Activated naive CD8-positive, alpha-beta T cell treated with anti-CD3 and anti-CD28 coated beads, Interleukin-2, amount 50 U/mL, for 24 hours (primary cell): ENCODE measurements at places on chromosomes 13 and 19.

DNA sequence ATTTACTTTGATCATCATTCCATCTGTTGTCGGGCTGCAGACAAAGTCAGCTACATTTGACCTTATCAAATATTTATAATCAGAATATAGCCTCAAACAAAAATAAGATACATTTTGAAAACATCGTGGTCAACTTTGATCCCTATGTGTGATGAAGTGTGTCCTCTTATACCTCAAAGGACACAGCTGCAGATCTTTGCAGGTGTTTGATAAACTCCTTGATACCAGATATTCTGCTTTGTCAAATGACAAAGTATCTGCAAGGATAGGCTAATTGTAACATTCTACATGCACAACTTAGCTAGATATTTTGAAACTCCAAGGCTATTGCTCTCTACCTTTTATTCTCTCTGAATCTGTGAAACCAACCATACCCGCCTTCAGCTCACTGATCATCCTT, 44.0 kb downstream of the PHF11 start:
- DNase-seq: no peak

DNA sequence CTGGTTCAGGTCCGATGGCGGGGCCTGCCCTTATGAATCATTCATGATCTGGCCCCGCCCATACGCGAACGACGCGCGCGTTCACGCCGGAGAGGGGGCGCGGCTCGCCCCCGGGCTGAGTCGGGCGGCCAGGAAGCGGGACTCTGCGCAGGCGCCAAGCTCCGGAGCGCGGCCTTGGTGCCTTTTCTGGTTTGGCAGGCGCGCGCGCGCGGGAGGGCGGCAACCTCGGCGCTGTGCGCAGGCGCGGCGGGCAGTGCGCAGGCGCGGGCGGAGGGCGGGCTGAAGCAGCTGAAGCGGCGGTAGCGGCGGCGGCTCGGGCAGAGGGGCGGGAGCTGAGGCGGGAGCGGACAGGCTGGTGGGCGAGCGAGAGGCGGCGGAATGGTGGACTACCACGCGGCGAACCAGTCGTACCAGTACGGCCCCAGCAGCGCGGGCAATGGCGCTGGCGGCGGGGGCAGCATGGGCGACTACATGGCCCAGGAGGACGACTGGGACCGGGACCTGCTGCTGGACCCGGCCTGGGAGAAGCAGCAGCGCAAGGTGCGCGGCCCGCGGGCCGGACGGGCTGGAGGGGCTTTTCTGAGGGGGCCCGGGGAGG, at the start of gene ACTN4:
Gene ACTN4 (plus strand): TSS at position 282 of the 598 bp plus-strand sequence. CDS start 97 bp downstream, at position 379.
- DNase-seq: peak; percentile 100

DNA sequence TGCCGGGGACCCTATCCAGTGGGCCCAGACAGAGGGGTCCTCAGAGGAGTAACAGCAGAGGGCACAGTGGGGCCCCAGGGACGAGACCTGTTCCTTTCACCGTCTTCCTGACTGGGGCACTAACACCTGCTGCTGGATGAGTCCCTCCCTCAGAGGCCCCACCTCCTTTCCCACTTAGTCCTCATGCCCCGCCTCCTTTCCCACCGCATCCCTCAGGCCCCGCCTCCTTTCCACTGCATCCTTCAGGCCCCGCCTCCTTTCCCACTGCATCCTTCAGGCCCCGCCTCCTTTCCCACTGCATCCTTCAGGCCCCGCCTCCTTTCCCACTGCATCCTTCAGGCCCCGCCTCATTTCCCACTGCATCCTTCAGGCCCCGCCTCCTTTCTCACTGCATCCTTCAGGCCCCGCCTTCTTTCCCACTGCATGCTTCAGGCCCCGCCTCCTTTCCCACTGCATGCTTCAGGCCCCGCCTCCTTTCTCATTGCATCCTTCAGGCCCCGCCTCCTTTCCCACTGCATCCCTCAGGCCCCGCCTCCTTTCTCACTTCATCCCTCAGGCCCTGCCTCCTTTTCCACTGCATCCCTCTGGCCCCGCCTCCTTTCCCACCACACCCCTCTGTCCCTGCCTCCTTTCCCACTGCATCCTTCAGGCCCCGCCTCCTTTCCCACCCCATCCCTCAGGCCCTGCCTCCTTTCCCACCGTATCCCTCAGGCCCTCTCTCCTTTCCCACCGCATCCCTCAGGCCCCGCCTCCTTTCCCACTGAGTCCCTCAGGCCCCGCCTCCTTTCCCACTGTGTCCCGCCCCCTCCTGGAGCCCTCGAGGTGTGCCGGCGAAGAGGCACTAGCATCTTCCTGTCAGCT, 6.7 kb downstream of the SPPL2B start:
- DNase-seq: no peak

DNA sequence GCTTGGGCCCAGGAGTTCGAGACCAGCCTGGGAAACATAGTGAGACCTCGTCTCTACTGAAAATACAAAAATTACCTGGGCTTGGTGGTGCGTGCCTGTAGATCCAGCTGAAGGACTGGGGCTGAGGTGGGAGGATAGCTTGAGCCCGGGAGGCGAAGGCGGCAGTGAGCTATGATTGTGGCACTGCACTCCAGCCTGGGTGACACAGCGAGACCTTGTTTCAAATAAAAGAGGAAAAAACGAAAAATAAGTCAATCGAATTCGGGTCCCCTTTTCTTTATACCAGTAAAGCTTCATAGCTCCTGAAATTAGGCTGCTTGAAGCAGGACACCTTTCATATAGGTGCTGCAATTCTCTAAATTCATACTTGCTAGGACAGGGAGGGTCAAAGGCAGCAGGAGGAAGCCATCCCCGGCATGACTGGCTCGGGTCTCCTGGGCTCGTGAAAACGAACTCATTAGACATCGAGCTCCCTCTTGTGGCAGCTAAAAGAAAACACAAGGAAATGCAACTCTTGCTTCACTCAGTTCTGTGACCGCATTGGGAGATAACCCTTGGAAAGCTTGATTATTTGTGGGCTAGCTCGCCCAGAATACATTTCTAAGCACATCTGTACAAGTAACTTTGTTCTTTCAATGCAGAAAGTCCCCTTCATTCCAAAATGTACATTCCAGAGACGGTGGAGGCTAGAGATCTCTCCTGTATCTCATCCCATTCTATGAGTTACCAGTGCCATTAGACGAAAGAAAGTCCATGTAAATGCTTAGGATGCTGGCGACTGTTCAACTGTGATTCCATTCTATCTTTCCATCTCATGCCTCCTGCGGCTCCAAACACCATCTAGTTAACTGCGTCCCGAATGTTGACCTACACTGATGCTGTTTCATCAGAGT, 16.8 kb downstream of the FPR2 start:
- peak; percentile 29 for DNase-seq

DNA sequence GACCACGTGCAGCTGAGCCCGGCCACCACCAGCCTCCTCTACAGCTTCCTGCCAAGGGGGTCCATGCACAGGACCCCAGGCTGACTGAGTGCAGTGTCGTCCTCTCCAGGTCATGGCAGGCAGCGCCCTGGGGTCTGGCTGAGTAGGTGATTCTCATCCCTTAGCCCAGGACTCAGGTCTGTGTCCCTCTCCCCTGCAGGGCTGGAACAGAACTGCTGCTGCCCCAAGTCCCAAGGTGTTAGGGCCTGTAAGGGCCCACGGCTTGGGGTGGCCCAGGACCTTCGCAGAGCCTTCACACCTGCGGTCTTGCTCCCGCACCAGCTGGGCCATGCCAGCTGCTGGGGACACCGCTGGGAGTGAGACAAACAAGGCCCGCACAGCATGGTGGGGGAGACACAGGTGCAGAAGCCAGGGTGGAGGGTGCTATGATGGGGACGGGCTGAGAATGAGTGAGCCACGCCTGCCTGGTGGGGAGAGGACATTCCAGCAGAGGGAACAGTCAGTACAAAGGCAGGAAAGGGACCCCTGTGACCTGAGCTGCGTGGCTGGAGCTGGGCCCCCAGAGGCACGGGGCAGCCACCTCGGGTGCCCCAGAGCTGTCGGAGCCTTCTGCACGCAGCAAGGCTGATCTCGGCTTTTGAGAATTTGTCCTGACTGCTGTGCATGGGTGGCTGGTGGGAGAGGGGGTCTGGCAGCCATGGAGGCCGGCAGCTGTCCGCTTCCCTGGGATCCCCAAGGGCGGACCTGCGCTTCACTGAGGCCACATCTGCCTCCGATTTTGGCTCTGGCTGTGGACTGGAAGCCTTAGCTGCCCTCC, 11.9 kb downstream of the PLEKHF1 start:
- no peak for DNase-seq

GRCh38 chr19:49862391-49863253, 4.8 kb downstream of the PNKP start:
- no peak for DNase-seq

DNA sequence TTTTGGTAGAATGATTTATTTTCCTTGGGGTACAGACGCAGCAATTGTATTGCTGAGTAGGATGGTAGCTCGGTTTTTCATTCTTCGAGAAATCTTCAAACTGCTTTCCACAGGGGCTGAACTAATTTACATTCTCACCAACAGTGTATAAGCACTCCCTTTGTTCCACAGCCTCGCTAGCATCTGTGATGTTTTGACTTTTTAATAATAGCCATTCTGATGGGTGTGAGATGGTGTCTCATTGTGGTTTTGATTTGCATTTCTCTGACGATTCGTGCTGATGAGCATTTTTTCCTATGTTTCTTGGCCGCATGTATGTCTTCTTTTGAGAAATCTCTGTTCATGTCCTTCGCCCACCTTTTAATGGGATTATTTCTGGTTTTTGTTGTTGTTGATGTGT, 54.8 kb upstream of the UQCRFS1 start:
- no peak for DNase-seq

GRCh38 chr13:38419312-38419873, 69.7 kb downstream of the UFM1 start:
- DNase-seq: no peak

DNA sequence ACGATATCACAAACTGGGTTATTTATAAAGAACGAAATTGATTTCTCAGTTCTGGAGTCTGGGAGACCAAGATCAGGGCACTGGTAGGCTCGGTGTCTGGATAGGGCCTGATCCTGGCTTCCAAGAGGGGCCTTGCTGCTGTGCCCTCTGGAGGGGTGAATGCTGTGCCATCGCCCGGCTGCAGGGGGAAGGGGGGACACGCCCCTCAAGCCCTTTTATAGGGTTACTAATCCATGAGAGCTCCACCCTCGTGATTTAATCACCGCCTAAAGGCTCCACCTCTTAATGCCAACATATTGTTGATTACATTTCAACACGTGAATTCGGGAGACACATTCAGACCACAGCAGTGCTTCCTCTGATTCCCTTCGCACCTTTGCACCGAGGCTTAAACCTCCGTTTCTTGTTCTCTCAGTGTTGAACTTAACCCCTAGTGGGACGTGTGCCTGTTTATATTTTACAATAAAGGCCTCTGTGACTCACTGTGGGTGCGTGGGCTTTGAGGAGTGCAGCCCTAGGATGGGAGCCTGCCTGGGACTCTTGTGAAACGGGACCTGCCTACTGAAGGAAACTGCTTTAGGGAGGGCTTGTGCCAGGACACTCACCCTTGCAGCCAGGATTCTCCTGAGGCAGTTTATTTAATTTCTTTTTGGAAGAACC, 52.4 kb upstream of the SPATA13 start:
- DNase-seq: no peak

- no peak for DNase-seq
Measured at GRCh38 chr19:14361824-14362223, 19.4 kb upstream of the ADGRE5 start.

DNA sequence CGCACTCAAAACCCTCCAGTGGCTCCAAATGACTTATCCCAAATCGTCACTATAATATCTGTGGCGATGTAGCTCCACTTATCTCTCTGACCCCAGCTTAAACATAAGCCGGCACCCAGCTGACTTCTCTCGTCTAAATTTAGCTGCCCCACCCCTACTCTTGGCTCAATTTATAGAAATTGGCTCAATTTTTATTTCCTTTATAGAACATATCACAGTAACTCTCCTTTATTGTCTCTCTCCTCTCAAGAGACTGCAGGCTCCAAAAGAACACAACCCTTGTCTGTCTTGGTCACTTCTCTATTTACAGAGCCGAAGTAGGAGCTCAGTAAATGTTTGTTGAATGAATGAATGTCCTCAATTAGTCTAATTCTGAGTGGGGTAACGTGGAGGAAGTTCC, 805 bp downstream of the ZNF784 start:
- no peak for DNase-seq

- DNase-seq: no peak
Measured at GRCh38 chr13:93977986-93978385, 501.5 kb downstream of the DCT start.

GRCh38 chr13:98546402-98546801, 30.5 kb downstream of the STK24 start:
- no peak for DNase-seq

DNA sequence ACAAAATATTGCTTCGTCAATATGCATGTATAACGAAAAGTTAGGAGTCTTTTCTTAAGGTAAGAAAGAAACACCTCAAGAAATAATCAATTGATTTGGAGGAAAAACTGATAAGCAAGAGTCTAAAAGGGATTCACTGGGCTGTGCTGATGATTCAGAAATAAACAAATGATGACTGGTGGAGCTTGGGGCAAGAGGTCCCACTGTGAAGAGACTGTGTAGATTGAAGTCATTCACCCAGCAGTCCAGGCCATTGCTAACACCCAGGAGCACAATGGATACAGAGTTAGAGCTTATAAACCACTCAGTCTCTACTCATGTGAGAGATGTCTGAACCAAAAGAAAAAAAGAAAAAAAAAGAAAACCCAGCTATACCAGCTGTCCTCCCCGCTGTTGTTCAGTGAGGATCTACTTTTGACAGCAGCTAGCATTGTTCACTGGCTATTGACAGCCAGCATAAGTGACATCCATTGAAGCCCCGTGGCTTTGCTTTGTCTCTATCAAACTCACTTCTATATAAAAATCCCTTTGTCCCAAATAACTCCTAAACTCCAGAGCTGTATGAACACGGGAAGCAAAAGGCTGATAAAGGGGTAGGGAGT, 255.5 kb downstream of the KCTD12 start:
- no peak for DNase-seq

GRCh38 chr13:97974773-97975172, 21.3 kb downstream of the IPO5 start:
- DNase-seq: no peak

DNA sequence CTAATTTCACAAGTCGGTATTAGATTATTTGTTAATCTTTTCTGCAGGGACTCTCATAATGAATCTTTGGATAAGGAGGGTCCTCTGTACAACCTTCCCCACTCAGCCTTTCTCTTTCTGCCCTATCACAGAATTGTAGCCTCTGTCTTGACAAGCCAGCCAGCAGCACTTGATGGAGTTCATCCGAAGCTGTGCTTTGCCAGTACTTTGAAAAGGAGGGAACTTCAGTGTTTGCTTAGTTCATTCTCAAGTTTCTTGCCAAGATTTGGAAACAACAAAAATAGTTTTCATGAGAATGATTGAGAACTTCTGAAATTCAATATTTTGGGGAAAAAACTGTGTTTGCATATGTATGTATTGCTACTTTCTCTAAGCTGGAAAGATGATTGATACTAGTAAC, 69.3 kb upstream of the HMGB1 start:
- DNase-seq: no peak

GRCh38 chr19:45781214-45782161, 802 bp downstream of the DMPK start:
- no peak for DNase-seq
